Uterus (tissue), 4 donors: ENCODE measurements at places on chromosomes 2 and 18. TPM values are rescaled to one million over a fixed set of nuclear protein-coding genes. Genes with fewer than 3 reads are reported as not detected.

- peak; percentile 63 for DNase-seq
Measured at GRCh38 chr2:120937686-120938044, 202.0 kb downstream of the GLI2 start.

DNA sequence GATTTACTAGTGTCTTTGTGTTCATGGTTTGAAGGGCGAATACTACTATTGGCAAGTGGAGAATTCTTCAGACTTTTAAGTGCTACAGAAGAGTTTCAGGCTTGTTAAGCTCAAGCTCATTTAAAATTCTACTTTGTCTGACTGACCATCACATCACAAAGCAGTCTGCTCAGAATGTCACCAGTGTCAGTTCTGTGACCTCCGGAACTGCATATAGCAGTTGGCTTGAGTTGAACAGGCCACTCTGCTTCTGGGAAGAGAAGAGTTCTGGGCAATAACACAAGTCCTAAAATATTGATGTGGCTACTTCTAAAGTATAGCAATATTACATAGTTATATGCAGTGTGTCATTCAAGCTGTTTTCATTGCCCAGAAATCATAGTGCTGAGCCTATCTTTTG, 245.0 kb upstream of the BOD1L2 start:
- no peak for DNase-seq

The IL36G gene
- not detected for total RNA-seq

DNA sequence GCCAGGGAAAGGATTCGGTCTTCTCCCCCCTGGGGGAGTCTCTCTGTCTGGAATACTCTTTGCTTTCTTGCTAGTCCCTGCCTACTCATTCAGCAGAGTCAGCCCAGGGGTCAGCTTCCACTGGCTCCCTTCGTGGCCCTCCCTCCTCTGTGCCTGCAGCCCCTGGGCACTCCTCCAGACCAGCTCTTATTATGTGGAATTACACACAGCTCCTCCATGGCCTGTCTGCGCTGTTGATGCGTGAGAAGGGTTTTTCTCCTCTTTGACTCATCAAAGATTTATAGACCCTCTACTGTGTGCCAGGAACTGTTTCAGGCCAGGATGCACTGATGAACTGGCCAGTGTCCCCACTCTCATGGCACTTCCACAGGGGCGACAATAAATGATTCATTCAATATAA, 44.4 kb downstream of the ST8SIA5 start:
- DNase-seq = no peak

DNA sequence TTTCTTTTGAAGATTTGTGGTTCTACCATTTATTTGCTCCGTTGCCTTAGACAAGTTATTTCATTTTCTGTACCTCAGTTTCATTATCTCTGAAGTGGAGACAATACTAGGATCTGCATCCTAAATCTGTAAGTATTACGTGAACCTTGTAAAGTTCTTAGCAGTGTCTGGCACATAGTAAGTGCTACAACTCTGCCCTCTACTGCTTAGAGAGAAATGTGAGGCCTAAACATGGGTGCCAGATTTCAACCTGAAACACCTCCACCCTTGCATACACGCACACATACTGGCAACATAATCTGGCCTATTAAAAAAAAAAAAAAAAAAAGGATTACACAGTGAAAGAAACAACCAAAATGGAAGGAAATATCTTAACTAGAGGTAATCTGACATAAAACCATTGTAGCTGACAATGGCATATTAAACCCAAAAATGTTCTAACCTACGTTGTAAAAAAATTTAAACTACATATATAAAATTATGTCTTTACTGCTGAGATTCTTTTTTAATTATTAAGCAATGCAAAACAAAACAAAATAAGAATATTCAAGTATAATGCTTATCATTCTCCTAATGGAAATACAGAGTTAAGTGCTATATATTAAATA, 132.6 kb downstream of the MAP2 start:
- DNase-seq = no peak

The KLHL41 gene
- 4.4 TPM for total RNA-seq

DNA sequence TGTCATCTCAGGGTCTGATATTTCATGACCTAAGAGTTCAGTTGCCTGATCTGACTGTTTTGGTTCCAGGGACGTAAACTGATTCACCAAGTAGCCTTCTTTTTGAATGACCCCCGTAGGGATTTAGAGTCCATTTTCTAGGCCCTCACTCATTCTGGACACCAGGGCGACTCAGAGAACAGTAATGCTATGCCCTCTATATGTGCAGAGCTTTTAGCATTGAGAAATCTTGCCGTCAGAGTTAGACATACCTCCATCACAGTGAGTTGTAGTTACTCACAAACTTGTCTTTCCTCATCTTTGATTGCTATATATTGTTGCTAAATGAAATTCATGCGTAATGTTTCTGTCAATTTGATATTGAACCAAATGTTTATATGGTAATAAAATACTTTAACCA, 92.3 kb downstream of the OSBPL6 start:
- no peak for DNase-seq

DNA sequence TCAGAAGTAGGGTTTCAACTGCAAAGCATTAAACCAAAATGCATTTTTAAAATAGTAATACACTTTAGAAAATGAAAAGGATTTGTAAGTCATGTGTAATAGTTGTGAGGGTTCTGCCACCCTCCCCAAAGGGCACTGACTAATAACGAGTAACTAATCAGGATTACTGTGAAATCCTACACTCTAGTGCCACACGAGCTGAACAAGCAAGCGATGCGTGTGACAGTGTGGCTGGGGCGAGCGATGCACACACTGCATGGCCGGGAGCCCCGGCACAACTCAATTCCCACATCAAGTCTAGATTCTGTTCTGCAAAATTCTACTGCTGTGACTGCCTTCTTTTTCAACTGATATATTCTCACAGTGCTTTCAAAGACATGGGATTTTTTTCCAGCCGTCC, 156.4 kb downstream of the SEPTIN10 start:
- no peak for DNase-seq

DNA sequence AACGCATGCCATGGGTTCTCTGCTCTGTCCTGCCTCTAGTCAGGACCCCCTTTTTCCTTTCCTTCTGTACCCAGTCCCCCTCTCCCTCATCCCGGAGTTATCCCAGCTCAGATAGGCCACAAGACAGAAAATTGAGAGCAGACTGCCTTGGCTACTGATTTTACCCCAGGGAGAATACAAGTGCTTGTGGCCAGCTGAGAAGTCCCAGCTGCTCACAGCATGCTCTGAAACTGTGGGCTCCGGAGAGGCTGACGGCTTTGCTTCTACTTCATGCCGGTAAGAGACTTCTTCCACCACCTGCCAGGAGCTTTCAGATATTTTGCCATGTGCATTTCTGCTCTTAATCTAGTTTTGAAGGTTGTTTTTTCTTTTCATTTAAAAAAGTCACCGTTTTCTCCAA, 20.0 kb upstream of the SIX2 start:
- no peak for DNase-seq

DNA sequence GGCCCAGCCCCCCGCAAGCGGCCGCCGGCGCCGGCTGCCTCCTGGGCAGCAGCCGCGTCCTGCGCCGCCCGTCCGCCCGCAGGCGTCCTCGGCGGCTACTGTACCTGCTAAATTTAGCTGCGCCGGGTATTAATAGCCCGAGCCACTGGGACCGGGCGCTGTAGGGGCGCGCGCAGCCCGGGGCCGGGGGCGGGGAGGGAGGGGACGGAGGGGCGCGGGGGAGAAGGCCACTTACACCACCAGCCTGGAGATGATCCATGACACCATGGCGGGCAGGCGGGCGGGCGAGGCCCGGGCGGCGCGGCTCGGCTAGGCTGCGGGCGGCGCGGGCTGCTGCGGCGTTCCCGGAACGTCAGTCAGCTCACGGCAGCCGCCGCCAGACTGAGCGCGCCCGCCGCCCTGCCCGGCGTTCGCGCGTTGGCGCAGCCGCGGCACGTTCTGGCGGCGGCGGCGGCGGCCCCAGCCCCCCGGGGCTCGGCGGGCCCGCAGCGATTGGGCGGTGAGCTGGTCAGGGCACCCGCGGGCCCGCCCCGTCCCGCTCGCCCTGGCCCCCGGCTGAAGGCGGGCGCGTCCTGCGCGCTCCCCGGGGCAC, at the start of gene REEP1:
REEP1 (minus strand) TSS at position 383 of the 592 bp plus-strand sequence; CDS start at position 267, 116 bp downstream.
- DNase-seq = no peak

The C2orf78 gene
- total RNA-seq = not detected

The MOGAT1 gene
- not detected for total RNA-seq
